Fibroblast of upper back skin (primary cell): ENCODE measurements at places on chromosomes 7 and 10.

GRCh38 chr7:18292584-18292983 is 203.0 kb upstream of the HDAC9 start:
- DNase-seq = no peak

DNA sequence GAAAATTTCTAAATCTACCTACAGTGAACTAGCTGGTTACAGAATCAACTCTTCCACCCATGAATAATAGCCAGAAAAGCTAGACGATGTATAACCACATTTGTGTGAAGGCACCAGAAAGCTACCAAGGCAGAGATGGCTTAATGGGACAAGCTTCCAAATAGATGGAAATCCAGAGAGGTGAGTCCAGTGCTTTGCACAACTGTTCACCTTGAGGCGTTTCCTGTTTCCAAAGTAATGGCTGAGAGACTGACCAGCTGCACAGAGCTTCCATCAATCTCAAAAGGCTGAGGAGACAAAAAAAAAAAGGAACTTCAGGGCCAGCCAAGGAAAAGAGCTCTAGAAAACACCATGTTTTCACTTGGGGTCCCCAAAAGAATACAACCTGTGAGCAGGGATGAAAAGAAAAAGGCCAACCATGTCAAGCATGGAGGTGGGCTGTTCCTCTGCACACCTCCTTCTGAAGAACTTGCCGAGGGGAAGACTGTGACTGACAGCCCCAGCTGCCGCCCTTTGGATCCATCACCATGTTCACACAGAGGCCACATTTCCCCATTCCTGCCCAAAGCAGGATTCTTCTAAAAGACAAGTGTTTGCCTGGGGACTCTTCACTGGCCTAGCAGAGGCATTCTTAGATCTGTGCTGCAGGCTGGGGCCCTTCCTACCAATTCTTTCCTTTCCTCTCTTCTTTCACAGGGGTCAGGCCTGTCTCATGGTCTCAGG is 72.9 kb downstream of the ARHGAP21 start:
- no peak for DNase-seq

DNA sequence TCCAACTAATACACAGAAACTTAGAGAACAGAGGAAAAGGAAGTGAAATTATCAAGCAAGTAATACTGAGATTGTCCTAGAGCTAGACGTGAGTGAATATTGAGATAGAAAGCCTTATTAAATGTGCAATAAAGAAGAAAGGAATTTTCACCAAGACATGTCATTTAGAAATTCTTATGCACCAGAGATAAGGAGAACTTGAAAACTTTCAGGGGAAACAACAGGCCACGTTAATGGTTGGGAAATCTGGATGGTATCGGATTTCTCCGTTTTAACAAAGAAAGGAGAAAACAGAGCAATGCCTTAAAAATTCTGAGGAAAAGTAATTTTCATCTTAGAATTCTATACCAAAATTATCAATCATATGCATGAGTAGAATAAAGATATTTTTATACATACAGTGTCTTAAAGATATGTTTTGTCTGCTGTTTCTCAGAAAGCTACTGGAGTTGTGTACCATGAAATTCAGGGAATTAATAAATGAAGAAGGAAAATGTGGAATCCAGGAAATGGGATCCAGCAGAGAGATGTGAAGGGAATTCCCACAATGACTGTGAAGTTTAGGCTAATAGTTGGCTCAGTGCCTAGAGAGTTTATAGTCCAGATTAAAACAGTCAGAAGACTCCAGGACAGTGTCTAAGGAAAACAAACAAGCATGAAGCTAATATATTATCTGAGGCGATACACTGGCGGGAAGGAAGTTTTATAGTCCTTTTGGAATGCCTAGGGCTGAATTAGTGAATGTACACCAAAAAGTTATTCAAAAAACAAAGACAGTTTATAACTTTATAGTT is 159.5 kb downstream of the PPP1R9A start:
- peak; percentile 42 for DNase-seq

DNA sequence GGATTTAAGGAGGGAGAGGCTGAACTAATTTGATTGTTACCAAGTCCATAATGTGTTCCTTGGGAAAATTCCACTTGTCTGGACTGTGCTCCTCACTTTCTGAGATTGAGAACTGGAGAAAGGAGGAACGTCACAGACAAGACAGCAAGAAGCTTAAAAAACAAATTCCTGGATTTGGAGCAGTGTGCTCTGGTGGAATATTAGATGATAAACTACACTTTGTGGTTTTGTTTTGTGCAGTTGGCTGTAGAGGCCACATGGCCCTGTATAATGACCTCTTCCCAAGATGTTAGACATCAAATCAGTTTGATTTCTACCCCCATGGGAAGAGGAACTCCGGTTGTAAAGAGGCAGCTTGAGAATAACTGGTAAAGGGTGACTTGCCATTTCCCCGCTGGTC is 421.3 kb upstream of the GALNT17 start:
- no peak for DNase-seq

- DNase-seq = no peak
Measured at GRCh38 chr7:46880508-46881196, 701.3 kb downstream of the TNS3 start.

DNA sequence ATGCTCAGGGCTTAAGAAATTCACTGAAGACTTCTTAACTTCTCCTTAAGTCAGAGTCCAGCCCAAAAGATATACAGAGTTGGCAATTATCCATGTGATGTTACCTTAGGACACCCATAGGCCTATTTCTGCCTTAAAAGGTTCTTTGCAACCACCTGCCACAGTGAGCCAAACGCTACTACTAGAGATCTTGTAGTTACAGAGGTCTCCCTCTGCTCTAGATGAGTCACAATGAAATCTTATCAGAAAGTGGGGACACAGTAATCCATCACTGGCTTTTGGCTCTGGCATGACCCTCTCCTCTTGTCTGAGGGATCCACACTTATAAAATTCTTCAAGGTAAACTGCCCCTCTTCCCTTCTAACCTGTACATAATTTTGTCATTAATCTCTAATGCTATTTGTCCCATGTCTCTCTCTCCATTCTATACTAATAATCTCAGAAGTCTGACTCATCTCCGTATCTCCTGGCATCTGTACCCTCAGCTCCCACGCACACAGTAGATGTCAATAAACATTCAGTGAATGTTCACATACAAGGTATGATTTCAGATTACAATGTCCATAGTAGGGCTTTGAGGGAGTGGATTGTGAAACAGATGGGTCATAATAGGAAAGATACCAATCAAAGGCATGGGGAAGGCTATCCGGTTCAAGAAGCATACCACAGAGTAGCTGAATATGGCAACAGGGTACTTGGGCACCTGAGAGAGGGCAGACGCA is 112.1 kb downstream of the SGMS1 start:
- no peak for DNase-seq

DNA sequence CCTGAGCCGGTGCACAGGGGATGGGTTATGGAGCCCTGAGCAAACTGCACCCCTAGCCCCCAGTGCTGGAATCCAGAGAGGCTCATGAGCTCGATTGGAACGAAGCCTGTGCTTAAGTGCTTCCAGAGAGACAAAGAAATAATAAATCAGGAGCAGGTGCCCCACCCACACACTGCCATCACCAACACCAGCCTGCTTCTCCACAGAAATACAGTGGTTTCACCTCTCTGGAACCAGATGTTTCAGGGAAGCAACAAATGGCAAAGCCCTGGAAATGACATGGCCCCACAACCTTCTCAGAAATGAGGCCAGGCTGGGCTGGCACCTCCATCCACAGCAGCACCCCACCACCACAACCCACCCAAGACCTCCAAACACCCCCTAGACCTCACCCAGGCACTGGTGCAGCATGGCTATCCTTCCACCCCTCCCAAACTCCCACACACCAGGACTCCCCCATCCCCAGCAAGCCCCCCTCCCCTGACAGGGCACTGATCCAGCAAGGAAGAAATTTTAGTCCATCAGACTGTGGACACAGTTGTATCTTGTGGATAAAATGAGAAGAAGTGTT is 4.1 kb upstream of the SLC18A3 start:
- no peak for DNase-seq

GRCh38 chr10:102776779-102777456 is 33.2 kb downstream of the WBP1L start:
- peak; percentile 99 for DNase-seq

- no peak for DNase-seq
Measured at GRCh38 chr10:133544506-133544905, 17.3 kb downstream of the CYP2E1 start.

DNA sequence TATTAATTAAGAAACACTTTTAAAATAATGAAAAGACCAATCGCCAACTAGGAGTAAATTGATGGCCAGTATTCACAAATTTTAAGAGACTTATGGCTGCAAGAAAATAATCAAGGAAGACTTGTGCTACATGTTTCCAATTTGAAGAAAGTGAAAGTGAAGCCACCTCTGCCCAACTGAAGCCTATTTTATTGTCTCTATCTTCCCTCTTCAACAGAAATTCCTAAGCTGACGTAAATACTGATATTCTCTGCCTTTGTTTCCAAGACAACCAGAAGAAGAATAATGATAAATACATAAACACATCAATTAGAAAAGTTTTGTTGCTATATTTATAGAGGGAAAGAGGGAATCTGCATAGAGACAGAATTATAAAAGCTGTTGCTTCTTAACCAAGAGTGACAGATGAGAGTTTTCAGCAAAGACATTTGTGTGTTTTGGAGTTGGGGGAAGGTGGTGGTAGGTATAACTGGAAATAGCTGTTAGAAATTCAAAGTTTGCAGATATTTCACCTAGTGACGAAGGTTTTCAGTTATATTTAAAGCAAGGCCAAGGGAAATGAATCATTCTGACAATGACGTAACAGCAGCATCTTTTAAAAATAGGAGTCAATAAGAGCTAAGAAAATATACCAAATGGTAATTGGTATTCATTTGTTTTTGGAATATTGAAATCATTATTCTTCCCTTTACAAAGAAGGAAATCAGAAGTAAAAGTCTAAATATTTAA is 576.6 kb upstream of the SORCS1 start:
- peak; percentile 25 for DNase-seq

GRCh38 chr7:137836113-137836509 is 10.7 kb downstream of the DGKI start:
- DNase-seq = no peak

GRCh38 chr7:36295090-36295489 is 94.6 kb upstream of the ANLN start:
- no peak for DNase-seq

DNA sequence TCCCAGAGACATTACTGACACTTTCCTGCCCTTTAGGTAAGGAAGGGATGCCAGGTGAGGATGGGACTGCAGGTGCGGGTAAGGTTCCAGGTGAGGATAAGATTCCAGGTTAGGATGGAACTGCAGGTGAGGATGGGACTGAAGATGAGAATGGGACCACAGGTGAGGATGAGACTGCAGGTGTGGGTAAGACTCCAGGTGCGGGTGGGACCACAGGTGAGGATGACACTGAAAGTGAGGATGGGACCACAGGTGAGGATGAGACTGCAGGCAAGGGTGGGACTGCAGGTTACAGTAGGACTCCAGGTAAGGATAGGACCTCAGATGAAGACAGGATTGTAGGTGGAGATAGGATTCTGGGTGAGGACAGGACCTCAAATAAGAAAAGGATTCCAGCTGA is 322.3 kb downstream of the WDR37 start:
- DNase-seq = no peak

DNA sequence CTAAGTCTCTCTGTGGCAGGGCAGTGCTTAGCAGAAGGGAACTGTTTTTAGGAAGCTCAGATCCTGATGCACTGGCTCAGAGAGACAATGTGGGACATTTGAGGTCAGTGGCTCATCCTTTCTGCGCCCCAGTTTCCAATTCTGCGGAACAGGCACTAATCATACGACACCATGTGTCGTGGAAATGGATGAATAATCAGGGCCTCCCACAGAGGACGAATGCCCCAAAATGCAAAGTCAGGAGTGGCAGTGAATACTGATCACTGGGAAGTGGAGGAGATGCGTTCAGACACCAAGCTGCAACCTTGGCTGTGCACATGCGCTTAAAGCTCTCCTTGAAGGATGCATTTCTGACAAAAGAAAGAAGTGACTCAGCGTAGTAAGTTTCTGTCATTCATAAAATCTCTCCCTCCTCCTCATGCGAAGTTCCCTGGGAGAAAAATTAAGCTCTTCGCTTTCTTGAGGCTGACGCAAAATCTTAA is 21.9 kb upstream of the ECHDC3 start:
- no peak for DNase-seq

DNA sequence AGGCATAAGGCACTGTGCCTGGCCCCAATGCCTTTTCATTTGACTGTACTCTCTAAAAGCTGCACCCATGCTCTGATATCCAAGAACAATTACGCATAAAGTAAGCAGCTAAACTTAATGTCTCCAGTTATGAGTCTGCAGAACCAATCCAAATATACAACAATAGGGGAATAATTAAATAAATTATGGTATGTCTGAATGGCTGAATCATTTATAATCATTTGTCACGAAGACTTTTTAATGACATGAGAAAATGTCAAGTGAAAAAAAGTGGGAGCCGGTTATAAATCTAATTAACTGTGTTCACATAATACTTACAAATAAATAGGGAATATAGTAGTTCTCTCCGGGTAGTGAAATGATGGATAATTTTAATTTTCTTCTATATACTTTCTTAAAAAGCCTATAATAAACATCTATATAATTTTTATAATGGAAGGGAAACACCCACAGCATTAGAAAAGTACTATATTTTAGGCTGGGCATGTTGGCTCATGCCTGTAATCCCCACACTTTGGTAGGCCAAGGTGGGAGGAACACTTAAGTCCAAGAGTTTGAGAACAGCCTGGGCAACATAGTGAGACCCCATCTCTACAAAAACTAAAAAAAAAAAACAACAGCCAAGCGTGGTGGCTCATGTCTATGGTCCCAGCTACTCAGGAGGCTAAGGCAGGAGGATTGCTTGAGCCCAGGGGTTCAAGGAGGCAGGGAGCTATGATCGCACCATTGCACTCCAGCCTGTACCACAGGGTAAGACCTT is 14.2 kb downstream of the SLC37A3 start:
- DNase-seq = no peak

GRCh38 chr10:111107846-111108245 is 31.0 kb downstream of the ADRA2A start:
- no peak for DNase-seq

DNA sequence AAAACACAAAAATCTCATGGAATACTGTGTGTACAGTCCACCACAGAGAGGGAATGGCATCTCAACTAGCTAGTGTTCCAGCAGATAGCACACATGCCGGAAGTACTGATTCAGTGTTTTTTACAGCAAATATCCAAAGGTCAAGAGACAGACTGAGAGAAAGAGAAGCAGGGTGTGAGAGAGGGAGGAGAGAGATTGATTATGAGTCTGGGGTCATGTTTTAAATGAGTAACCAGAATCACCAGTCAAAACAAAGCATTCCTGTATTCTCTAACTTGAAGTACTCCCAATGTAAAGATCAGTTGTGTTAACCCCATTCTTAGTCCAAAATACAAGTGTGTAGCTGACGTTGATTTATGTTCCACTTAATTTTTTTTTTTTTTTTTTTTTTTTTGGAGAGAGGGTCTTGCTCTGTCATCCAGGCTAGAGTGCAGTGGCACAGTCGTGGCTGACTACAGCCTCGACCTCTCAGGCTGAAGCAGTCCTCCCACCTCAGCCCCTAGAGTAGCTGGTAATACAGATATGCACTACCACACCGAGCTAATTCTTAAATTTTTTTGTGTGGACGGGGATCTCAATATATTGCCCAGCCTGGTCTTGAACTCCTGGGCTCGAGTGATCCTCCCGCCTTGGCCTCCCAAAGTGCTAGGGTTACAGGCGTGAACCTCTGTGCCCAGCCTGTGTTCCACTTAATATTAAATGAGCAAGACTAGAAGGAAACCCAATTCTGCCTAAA is 114.2 kb downstream of the TAF3 start:
- no peak for DNase-seq

- DNase-seq = no peak
Measured at GRCh38 chr10:98373260-98374040, 41.5 kb downstream of the PYROXD2 start.
